ENCODE measurements at places on chromosomes 6 and 20.

DNA sequence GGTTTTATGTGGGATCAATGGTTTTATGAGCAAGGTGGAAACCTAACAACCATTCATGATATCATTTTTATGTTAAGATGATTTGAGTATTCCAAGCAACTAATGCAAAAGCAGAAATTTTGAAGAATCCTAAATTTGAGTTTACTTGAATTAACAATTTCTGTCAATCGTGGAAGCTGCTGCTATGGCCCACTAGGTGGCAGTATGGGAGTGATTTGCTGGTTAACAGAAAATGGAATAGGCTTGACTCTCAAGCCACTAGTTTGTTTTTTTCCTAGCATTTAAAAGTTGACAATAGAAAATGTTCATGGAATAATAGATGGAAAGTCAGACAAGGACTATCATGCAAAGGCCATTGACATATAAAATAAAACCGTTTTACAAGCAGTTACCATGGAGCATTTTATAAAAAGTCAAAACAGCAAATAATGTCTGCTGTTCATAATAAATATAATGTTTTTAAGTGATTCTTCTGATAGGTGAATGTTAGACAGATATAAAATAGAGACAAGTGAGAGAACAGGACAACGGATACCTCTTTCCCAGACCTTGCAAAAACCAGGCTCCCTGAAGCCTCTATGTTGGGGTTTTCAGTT lies 43.0 kb upstream of the TMEM200A start:
- no peak for DNase-seq

- DNase-seq = peak; percentile 93
These were observed at the start of gene FOXO3 for GRCh38 chr6:108560463-108561308. Gene FOXO3 (plus strand): TSS chr6:108560917. CDS start chr6:108561209, 292 bp downstream.

DNA sequence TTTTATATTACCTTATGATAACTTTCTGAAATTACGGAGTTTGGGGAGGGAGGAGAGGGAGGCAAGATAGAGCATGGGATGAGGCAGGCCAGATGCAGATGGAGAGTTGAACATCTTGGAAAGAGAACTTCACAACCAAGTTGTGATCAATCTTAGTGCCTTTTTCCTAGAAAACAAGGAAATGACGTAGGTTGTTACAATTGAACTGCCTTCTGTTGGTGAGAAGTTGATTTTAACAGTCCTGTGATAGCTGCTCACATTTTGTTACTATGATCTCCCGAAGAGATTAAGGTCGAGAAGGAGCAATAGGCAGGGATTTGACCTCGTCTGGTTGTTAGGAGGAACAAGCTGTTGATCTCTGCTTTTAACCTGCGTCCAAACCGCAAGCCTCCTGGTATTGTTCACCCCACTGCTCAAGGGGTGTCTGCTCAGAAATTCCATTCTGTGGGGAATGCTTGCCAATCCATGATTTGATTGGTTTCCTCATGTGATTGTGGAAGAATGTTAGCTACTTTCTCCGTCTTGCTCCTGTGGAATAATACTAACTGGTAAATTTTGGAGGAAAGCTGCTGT lies 35.1 kb downstream of the TIAM2 start:
- no peak for DNase-seq

GRCh38 chr6:141140905-141141304 lies 991.8 kb upstream of the GJE1 start:
- DNase-seq = no peak

DNA sequence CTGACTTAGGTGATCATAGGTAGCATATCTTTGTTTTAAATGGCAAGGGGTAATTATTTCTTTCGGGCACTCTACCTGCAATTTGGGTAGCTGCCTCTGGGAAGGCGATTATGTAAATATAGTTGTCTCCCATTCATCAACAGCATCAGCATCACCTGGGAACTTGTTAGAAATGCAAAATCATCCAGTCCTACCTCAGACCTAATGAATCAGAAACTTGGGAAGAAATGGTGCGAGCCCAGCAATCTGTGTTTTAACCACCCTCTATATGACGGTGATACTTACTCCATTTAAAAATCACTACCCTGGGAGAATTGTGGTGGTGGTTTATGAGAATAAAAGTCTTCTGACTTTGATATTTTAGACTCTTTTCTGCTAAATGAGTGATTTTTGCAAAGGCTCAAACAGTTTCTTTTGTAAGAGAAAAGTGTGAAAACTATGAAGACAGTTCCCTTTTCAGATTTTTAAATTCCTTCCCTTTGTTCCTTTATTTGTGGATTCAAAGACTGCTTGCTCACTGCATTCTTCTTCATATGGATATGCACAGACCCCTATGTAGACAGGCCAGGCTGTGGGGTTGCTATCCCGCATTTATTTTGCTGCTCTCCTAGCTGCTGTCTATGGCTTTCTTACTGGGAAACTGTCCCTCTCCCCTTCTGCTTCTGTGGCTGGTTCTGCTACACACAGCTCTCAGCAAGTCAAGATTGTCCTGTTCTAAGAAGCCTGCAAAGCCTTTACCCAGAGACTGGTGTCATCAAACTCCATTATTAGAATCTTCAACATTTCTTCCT lies 365.3 kb downstream of the RNF144B start:
- DNase-seq = no peak

- DNase-seq = no peak
These were observed 222.4 kb downstream of the TSHZ2 start for GRCh38 chr20:53194306-53195290.

GRCh38 chr6:53930330-53930729 lies 135.5 kb downstream of the LRRC1 start:
- DNase-seq = no peak

- DNase-seq = no peak
These were observed 6.0 kb downstream of the UQCC1 start for GRCh38 chr20:35405775-35406174.

DNA sequence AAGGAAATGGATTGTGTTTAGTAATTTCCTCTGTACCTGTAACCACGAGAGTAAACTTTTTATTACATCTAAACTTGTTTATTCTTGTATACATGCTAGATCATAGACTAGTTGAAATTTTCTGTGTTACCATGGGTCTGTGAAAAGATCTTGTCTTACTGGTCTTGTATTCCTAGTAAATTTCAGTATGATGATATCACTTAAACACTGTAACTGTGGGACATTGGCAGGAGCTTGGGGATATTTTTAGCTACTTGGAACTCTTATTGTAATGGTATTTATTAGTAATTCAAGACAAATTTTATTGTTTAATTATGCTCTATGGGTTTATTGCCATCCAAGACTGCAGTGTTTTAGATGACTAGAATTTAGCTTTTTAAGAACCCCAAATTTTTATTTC lies 25.9 kb upstream of the TULP4 start:
- DNase-seq = no peak

DNA sequence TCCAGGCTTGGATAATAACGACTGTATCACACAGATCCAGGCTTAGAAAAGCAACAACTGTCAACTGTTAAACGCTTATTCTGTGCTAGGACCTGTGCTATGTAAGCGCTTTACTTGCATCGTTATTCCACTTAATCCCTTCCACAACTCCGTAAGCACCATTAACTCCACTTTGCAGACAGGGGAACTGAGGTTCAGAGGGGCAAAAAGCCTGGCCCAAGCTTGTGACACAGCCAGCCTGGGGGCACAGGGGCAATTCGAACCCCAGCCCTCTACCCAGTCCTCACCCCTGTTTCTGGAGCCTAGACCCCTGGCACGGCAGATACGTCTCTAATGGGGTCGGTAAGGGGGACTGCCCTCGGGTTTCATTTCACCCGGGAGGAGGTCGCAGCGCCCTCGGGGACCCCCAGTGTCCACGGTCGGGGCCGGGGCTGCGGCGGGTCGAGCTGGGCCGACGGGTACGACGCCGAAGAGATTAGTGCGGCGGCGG lies 411 bp downstream of the DSN1 start:
- DNase-seq = no peak

GRCh38 chr20:44057698-44058675 lies 129.0 kb downstream of the JPH2 start:
- DNase-seq = no peak

GRCh38 chr6:44309092-44309491 lies 4.1 kb downstream of the AARS2 start:
- DNase-seq = no peak
